ENCODE measurements at places on chromosomes 1 and 21.

- no peak for DNase-seq
Measured at GRCh38 chr1:29284961-29285560, 48.7 kb downstream of the PTPRU start.

- no peak for DNase-seq
Measured at GRCh38 chr21:33572350-33572749, 16.1 kb downstream of the DONSON start.

DNA sequence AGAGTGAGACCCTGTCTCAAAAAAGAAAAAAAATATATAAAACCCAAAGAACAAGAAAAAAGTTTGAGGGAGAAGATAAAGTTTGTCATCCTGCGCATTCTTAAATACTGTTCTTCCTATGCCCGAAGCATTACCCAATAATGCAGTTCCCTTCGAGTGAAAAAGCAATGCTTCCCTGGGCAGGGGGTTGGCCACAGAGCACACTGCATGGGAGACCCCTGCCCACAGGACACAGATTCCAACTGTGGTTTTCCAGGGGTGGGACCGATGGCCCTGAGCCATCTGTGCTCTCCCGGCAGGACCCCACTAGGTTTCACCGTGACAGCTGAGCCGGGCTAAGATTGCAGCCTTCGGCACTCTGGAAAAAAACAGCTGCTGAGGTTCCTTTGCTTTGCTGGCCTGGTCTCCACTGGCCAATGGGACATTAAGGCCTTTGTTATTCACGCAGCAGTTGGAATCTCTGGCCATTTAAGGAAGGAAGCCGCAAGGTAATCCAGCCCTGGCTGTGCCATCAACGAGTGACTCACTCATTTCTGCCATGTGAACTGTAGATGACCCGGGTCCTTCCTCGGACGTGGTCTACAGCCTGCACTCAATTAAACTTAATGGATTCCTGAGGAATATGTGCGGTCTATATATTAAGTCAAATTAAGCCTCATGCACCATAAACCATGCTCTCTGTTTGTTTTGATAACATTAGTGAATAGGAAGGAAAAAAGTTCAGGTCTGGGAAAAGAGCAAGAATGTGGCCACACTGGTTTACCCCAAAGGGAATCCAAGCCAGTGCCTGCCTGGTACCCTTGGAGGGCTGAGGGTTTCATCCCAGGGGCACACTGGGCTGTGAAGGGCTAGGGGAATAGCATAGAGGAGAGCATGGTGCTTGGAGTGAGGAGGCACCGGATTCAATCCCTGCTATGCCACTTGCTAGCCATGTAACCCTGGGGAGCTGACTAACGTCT lies 163.2 kb downstream of the ZBTB18 start:
- no peak for DNase-seq

GRCh38 chr1:217274927-217275654 lies 355.8 kb downstream of the GPATCH2 start:
- DNase-seq = no peak

DNA sequence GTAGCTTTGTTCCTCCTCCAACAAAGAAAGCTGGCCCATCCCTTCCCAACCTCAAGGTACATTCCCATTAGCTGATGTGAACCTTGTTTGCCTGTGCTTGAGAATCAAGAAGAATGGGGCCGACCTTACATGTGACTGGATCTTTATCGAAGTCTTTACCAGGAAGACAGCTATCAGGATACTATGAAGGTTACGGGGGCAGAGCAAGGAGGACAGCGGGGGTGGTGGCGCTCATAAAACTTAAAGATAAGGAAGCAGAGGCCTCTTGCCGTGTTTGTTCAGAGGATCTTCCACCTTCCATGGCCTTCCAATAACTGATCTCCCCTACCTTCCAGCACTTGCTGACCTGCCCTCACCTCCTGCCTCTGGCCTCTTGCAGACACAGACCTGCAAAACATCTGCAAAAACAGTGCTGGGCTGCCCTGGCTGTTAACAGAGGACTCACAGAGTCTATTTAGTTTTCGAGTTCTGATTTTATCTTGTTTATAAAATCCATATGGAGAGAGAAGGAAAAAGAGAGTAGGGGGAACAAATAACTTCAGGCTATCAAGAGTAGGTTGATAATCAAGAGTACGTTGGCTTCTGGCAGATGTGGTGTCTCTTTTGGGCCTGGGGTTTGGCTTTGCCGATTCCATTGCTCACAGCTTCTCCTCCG lies 198.0 kb downstream of the HUNK start:
- DNase-seq = no peak

- DNase-seq = no peak
Measured at GRCh38 chr21:34200288-34200905, 127.0 kb downstream of the MRPS6 start.

DNA sequence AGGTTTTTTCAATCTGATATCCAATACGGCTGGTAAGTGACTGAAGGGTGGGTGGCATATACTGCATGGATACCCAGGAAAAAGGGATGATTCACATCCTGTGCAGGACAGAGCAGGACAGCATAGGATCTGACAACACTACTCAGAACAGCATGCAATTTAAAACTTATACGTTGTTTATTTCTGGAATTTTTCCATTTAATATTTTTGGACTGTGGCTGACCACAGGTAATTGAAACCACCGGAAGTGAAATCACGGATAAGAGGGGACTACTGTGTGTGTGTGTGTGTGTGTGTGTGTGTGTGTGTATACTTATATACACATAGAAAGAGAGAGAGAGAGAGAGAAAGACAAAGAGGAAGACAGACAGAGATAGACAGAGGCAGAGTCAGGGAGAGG lies 23.0 kb downstream of the ERICH3 start:
- no peak for DNase-seq

DNA sequence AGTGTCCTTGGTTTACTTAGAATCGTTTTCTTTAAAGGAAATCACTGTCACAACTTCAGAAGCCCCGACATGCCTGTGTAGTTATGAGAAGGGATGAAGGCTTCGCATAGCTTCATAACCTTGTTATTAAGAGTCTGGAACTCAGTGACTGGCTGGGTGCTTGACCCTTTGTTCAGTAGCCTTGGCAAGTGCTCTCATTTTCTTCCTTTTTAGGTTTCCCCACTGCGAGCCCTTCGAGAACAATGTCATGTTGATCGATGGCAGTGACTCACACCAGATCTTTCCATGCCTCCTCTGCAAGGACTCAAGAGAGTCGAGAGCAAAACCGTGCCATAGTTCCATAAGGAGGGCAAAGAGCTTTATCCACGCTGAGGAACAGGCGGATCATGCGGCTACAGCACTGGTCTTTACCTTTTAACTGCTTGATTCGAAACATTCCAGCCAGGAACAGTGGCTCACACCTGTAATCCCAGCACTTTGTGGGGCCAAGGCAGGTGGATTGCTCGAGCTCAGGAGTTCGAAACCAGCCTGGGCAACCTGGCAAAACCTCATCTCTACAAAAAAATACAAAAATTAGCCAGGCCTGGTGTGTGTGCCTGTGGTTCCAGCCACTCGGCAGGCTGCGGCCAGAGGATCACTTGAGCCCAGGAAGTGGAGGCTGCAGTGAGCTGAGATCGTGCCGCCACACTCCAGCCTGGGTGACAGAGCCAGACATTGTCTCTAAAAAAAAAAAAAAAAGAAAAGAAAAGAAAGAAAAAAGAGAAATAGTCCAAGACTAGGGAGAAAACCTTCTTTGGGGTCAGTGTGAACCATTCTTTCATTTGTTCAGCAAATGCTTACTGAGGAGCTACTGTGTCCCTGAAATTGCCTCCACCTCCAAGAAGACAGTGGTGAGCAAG lies 95.4 kb upstream of the ERRFI1 start:
- DNase-seq = no peak

GRCh38 chr1:86233403-86233802 lies 76.8 kb upstream of the COL24A1 start:
- DNase-seq = no peak

DNA sequence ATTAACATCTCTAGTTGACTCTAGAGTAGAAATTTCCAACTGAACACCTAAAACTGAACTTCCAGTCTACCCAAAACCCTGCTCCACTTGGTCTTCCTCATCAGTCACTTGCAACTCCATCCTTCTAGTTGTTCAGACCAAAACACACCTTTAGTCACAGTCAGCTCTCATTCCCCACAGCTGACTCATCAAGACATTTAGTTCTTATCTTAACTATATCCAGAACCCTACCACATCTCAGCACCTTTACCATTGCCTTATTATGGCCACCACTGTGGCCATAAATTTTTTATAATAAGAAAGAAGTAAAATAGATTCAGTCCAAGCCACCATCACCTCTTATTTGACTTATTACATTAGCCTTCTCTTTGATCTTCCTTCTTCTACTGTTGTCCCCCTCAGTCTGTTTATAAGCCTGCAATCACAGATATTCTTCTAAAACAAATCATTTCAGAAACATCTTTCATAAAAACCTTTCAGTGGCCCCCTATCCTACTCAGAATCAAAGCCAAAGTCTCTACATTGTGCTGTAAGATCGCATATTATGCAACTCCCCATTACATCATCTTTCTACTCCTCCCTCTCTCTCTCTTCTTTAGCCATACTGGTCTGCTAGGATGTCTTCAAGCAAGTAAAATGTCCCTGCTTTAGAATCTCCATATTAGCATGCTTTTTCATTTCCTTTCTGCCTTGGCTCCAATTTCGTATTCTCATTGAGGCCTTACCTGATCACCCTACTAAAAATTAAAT lies 275.9 kb downstream of the LRRC40 start:
- DNase-seq = no peak

- no peak for DNase-seq
Measured at GRCh38 chr1:204268101-204268500, 54.3 kb upstream of the GOLT1A start.

DNA sequence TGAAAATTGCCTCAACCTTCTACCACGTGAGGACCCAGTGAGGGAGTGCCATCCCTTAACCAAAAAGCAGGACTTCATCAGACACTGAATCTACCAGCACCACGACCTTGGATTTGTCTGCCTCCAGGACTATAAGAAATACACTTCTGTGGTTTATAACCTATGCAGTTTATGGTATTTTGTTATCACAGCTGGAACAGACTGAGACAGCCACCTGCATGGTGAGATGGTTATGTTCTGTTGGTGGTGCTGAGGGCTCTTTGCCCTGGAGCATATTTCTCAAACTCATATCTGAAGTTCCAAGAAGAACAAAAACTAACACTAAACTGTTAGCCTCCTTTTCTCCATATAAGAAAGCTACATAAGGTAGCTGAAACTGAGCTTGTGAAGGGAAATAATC lies 69.8 kb upstream of the RGS18 start:
- no peak for DNase-seq

GRCh38 chr1:214044438-214045214 lies 56.9 kb downstream of the PROX1 start:
- DNase-seq = no peak

GRCh38 chr21:33976082-33977016 lies 60.7 kb upstream of the ATP5PO start:
- no peak for DNase-seq

DNA sequence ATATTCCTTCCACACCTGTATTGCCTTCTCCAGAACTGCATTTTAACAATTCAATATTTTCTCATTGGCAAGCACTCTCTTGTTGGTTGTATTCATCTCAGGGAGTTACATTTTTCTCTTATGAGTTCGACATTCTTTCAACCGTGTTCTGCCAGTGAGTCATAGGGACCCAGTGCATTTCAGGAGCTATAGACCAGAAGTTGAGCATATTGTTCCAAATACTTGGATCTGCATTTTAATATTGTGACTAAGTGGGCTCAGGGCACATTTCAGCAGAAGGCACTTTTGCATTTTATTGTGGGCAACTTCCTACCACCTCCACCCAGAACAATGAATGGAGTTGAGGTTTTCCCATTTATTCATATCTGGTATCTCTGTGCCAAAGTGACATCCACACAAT lies 132.8 kb downstream of the TNFSF18 start:
- no peak for DNase-seq

- DNase-seq = no peak
Measured at GRCh38 chr1:39701049-39701439, 9.8 kb upstream of the HPCAL4 start.

DNA sequence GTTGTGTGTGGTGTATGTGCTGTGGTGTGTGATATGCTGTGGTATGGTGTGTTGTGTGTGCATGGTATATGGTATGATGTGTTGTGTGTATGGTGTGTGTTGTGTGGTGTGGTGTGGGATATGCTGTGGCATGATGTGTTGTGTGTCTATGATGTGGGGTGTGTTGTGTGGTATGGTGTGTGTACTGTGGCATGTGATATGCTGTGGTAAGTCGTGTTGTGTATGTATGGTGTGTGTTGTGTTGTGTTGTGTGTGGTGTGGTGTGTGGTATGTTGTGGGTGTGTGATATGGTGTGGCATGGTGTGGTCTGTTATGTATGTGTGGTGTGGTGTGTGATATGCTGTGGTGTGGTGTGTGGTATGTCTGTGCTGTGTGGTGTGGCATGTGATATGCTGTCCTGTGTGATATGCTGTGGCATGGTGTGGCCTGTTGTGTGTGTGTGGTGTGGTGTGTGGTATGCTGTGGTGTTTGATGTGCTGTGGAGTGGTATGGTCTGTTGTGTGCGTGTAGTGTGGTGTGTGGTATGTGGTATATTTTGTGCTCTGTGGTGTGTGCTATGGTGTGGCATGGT lies 318.0 kb downstream of the PTPRU start:
- DNase-seq = no peak

GRCh38 chr1:177975588-177976495 lies 6.0 kb upstream of the SEC16B start:
- no peak for DNase-seq

DNA sequence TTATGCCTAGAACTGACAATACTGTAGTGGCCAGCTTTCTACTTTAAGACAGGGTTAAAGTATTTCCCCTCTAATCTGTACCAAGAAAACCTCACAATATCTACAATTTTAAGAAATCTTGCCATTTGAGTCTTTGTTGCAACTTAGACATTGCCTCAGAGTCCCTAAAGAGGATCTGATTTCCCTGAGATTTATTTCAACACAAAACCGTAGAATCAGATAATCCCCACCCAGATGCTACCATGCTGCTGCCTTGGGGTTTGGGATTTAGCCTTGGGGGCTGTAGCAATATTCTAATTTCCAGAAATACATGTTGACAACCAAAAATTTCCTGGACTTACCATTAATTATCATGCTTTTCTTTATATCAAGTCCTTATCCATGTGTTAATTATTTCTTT lies 50.3 kb upstream of the DENND1B start:
- no peak for DNase-seq

DNA sequence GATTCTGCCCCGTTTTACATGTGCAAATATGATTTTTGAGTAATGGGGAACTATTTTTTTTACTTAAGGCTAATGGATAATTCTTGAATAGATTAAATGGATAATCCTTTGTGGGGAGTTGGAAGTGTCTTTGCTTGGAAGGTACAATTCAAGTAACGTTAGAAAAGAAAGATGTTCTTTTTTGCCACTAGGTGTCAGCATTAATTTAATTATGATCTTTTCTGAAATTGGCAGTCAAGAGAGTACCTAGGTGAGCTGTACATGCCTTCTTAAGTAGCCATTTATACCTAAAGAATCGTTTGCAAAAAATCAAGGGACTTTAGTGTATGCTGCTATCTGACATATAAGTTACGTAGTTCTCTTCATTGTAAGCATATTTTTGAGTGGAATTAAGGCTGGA lies 2.2 kb downstream of the FBXO28 start:
- DNase-seq = no peak

DNA sequence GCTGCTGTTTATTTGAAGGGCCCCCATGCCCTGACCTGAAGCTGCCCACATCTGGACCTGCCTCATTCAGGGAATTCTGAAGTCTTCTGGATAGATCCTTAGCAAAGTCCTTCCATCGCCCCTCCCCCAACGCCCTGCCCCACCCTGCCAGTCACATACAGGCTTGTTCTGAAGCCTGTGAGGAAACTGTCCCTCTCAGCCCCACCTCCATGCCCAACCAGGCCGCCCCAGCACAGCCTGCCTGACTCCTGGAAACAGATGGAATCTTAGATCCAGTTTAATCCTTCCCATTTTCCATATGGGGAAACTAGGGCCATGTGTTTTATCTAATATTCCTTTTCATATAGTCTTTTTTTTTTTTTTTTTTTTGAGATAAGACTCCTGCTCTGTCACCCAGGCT lies 44.5 kb upstream of the GPR37L1 start:
- no peak for DNase-seq
